CD14-positive monocyte (primary cell): ENCODE measurements at places on chromosomes 13 and 19.

GRCh38 chr13:108595436-108596274, 33.8 kb upstream of the MYO16 start:
- DNase-seq, result no peak

GRCh38 chr19:18100710-18101109, 3.1 kb downstream of the MAST3 start:
- DNase-seq, result no peak

DNA sequence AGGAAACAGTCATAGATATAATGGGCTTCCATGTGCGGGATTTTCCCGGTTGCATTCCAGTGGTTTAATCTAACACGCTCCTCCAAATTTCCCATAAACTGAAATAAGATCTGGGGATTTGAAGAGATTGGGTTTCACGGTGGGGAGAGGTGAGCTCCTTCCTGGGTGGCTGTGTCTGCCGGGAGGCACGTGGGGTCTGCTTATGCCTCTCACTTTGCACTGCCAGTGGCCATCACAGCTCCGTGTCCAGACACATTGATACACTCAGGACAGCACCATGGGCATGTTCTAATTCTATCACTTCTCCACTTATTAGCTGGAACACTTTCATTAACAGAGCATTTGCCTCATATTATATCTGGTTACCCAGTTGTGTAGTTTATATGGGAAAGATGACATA, 73.4 kb downstream of the SOX1 start:
- no peak for DNase-seq

- peak; percentile 44 for DNase-seq
These were observed 13.8 kb downstream of the FGF21 start for GRCh38 chr19:48768994-48769713.

DNA sequence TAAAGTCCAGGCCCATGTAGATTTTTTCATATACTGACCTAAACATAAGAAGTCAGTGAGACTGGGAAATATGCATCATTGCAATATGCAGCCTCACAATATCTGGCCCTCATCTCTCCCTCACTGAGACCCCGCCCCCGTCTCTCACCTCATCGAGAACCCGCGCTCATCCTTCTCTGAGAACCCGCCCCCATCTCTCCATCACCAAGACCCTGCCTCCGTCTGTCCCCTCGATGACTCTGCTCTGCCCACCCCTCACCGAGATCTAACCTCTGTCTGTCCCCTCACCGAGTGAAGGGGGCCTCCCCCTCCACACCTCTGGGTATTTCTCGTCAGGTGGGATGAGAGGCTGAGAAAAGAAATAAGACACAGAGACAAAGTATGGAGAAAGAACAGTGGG, 20.5 kb upstream of the ZNF846 start:
- DNase-seq, result no peak

DNA sequence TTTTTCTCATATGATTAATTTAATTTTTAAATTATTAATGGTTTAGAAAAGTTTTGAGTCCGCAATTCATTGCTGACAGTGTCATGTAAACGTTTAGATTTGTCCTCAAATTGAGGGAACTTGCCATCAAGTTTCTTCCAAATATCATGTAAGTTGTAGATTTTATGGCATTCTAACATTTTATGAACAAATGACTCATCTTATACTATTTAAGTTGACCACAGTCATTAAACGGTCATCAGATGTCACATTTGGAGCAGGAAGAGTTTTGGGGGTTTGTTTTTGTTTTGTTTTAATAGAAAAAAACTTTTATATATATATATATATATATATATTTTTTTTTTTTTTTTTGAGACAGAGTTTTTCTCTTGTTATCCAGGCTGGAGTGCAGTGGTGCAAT, 4.3 kb downstream of the ZNF114 start:
- DNase-seq, result no peak

- no peak for DNase-seq
These were observed 36.9 kb upstream of the GGACT start for GRCh38 chr13:100625447-100625846.

- DNase-seq, result no peak
These were observed 10.0 kb downstream of the POLRMT start for GRCh38 chr19:623175-623916.

DNA sequence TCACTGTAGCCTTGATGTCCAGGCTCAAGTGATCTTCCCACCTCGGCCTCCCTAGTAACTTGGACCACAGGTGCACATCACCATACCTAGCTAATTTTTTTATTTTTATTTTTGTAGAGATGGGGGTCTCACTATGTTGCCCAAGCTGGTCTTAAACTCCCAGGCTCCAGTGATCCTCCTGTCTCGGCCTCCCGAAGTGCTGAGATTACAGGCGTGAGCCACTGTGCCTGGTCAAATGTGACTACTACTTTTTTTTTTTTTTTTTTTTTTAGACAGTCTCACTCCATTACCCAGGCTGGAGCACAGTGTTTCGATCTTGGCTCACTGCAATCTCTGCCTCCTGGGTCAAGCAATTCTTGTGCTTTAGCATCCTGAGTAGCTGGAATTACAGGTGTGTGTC, 20.6 kb upstream of the COX7A1 start:
- DNase-seq, result no peak

DNA sequence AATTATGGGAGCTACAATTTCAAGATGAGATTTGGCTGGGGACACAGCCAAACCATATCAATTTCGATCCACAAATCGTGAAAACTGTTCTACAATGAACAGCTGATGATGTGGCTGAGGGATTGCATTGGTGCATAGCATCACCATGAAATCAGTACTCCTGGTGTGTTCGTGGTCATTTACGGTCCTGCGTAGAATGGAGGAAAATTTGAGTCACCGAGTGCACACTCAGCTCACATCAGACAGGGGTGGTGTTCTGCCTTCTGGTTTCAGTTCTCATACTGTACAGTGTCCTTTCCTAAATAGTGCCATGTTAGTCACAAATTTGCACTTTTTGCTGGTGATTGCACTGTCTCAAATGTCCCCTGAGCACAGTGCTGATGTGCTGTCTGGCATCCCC, 39.2 kb downstream of the MYH14 start:
- peak; percentile 3 for DNase-seq

DNA sequence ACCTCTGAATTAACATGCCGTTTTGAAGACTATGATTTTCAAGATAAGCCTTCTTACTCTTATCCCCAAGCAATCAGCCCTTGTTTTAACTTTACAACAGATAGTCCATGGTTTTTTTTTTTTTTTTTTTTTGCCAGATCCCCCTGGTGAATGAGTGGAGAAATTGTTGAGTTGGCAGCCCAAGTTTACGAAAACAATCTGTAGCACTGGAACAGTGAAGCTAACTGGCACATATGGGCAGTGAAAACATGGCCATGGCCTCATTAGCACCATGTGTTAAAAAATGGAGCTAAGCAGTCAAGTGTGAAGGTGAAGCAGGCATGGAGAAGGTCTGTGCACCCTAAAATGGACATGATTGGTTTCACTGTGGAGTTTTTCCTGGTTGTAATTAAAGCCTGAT, 812.1 kb upstream of the MIR17HG start:
- no peak for DNase-seq

DNA sequence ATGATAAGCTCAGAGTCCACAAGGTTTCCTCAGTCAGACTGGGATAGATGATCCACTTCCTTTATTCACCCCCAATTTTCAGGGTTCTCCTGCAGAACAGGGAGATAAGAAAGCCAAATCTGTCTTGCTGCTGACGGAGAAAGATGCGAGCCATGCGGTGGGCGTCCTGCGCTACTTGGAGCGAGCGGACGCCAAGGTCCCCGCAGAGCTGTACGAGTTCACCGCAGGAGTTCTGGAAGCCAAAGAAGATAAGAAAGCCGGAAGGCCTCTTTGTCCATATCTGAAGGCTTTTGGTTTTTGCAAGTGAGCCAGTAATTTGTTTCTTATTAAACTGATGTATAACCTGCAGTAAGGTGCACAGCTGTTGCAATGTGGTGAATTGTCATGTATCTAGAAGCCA, 66.7 kb downstream of the SLC7A9 start:
- DNase-seq, result no peak

DNA sequence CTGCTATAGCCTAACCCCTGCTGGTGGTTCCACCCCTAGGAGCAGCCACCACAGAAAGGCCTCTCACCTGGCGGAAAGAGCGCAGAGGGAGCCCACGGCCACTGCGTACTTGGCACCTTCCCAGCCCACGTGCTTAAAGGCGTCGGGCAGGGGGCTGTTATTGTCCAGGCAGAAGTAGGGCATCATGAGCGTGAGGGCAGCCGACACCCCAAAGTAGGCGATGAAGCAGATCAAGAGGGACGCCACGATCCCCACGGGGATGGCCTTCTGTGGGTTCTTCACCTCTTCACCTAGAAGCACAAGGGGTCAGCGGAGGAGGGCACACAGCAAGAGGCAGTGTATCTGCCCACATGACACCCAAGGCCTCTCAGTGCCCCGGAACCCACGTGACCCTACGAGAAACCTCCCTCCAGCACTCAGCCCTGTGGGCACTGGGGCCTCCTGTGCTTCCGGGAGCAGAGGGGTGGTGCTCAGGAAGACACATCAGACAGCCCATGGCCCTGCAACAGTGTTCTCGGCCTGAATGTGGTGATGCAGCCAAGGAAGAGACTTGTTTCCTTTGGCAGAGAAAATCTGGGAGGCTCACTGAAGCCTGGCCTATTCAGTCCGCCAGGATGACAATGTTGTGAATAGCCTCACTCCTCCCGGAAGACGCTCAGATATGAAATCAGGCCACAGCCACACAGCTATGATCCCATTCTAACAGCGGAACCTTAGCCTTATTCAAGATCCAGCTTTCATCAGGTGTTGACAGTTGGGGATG, 72.1 kb downstream of the SLC7A1 start:
- no peak for DNase-seq

DNA sequence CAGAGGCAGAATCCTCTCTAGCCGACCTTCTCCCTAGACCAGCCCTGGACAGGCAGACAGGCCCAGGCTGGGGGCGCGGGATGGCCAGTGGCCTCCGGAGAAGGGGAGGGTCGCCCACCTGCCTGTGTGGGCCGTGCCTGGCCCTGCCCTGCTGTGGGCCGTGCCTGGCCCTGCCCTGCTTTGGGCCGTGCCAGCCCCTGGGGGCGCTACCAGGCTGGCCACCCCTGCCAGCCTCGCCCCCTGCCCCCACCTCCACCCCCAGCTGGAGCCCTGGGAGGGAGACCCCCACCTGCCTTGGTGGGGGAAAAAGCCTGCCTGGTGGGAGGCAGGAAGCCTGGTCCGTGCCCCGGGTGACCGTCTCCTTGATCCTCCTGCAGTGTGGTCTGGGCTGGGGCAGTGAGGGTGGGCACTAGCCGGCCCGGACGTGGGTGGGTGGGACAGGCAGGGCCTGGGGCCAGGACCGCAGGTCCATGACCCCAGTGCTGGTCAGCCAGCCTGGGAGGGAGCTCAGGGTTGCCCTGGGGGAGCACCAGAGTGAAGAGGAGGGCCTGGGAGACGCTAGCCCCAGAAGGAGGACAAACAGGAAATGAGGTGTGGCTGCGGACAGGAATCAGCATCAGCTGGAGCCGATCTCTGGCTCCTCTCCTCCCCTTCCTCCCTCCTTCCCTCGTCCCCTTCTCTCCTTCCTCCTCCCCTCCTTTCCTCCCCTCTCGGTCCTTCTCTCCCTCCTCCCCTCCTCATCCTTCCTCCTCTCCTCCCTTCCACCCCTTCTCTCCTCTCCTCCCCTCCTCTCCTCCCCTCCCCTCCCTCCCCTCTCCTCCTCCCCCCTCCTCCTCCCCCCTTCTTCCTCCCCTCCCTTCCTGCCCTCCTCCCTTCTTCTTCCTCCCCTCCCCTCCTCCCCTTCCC, 5.1 kb upstream of the MKNK2 start:
- no peak for DNase-seq

DNA sequence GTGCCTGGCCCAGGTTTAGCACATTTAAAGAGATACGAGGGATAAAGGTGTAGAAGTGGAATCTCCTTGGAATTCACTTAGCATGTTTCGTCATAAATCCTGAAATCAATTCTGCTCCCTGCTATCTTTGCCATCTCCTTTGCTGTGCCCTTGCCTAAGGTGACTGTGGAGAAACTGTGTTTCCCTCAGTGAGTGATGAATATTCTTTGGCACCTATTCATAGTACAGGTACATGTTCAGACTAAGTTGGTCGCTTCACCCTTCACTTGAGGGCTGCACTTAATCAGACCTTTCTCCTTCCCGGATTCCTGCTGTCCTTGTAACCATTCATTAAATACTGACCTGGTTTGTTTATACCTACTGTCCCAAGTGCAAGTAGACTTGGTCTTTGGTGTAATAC, 17.8 kb downstream of the PCCA start:
- DNase-seq, result no peak

DNA sequence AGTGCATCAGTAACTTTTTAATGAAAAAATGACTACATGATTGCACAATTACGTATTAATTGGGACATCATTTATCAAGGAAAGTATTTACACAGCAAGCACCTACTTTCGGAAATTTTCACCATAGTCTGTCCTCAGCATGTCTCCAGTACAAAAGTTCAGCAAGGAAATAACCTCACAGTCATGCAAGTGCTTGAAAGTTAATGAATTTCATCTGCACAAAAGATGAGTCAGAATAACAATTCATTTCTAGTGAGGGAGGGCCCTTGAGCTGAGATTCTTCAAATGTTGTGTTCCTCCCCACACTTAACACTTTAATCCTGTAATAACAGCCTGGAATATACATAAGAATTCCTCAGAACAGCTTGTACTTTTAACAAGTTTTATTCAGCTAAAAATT, 49.0 kb upstream of the OXGR1 start:
- no peak for DNase-seq

GRCh38 chr13:58343076-58343475, 711.5 kb downstream of the PCDH17 start:
- DNase-seq, result no peak

- no peak for DNase-seq
These were observed 1047.5 kb upstream of the SPRY2 start for GRCh38 chr13:81388400-81388799.

GRCh38 chr19:55452749-55453346, 8.6 kb downstream of the ISOC2 start:
- peak; percentile 24 for DNase-seq

DNA sequence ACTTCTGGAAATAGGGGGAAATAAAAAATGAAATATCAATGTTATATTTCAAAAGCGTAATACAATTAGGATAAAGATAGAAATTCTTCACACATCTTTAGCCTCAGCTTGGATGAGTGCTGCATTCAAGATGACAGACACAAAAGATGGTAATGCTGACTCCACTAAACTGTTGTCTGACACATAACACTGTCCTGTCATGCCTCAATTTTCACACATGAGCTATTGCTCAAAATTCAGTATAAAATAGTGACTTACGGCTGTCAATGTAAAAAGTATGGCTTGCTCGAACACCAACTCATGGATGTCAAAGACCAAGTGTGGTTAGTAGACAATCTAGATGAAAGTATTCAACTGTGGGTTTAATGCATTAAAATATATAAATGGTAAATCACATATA, 94.5 kb downstream of the KLF12 start:
- no peak for DNase-seq

GRCh38 chr13:31209841-31210210, 10.1 kb downstream of the B3GLCT start:
- no peak for DNase-seq

GRCh38 chr19:41116261-41116660, 2.0 kb downstream of the CYP2F1 start:
- DNase-seq, result no peak
